ENCODE measurements at places on chromosomes 4 and X.

- DNase-seq, result peak; percentile 81
Observed at GRCh38 chrX:139932901-139933796, at the start of gene ATP11C. TSS of gene ATP11C (minus strand) at chrX:139933053. CDS start at chrX:139932042, 1,011 bp downstream.

- no peak for DNase-seq
Observed at GRCh38 chrX:97026406-97026805, 142.7 kb downstream of the RPA4 start.

DNA sequence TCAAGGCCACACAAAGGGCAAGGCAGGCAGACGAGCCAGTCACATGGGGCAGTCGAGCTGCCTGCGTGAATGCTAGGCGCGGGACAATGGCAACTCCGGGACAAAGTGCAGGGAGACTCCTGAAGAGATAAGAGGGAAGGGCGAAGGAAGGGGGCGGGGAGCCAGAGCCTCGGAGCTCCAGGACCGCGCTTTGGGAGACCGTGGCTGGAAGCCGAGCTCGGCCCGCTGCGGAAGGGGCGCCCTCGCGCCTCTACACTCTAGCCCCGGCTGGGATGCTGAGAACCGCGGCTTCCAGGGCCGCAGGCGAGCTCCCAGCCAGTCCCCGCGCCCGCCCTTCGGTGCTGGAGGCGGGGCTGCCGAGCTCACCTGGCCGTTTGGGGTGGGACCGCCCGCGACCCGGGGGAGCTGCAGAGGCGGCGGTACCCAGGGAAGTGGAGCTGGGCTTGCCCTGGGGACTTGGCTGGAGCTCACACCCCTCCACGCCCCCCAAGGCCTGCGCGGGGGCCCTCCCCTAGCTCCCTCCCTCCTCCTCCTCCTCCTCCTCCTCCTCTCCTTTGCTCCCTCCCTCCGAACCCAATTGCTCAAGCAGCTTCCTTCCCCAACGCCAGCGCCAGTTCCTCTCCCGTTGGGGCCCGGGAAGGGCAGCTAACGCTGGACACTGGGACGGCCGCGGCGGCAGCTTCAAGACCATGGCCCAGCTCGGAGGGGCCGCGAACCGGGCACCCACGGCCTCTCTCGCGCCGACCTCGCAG, at the start of gene SOWAHD:
Gene SOWAHD, plus strand, starts transcription at position 610 of the 752 bp plus-strand sequence. Its CDS starts 80 bp downstream, at position 690.
- DNase-seq, result peak; percentile 38

DNA sequence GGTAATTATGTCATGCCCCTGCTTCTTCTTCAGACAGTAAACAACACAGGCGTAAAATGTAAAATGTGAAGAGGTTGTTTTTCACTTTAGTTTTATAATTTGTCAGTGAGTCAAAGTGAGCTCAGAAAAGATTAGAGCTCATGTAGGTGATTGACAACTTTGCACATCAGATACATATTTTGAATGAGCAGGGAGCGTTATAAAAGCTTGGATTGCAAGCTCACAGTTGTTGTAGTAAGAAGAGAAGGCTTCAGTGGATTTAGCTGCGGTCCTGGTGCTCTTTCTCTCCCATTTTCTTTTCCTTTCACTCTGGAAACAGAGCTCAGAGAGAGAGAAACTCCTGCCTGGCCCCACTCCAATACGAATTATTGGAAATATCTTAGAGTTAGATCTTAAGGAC, 26.4 kb downstream of the MTMR1 start:
- DNase-seq, result no peak

DNA sequence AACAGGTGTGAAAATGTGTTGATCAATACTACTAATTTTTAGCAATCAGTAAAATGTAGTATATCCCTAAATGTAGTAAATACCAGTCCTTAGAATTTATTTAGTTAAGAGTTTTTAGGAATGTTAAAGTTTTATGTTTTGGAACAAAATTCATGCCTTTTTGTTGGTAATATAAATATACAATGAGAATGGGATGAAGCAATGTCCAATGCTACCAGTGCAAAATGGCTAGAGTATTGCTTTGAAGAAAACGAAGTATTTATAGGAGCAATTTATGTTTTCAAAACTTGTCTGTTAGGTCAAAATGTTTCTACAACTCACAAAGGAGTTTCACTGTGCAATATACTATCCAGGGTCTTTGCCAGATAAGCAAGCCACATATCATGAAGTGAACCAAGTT, 851.5 kb downstream of the PCDH18 start:
- no peak for DNase-seq

- no peak for DNase-seq
Observed at GRCh38 chr4:178081176-178081575, 638.9 kb upstream of the AGA start.

DNA sequence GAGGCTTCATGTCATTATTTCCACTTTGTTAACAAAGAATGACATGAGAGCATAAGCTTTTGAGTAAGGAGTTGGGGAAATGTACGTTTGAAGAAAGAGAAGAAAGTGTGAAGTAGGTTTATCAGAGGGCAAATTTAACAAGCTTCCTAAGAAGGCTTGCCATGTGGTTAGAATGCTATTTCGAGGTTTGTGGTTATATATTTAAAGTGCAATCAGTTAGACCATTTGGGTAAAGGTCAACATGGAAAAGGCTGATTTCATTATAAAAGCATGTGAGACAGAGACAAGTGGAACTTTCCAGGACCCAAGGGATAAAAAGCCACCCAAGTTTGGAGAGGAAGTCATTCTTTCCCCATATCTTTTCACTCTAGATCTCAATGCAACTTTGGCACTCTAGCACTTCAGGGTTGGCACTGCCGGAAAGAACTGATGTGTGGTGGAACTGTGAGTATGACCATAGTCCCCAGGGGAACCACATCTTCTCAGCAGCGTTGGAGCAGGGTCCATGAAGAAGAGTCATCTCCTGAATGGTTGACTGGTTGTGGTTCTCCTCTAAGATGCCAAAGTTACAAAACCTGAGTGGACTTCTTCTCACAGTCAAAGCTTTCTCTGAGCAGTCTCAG, 529.9 kb downstream of the MID1IP1 start:
- peak; percentile 35 for DNase-seq

GRCh38 chrX:96774116-96774515, 89.5 kb downstream of the DIAPH2 start:
- DNase-seq, result no peak

DNA sequence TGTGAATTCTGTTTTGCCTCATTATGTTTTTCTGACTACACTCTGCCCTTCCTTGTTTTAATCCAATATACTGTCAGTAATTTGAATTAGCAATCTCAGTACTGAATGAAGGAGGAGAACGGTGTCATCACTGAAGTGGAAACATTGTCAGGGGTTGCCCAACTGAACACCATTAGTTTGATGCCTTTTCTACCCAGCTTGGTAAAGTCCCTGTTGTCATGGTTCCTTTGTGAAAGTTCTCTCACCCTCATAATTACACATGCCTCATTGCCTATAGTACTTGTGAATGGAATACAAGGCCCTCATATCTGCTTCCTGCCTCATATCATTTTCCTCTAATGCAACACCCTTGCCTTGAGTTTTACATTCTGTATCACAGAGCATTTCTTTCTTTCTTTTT, 76.9 kb downstream of the RRAGB start:
- no peak for DNase-seq

DNA sequence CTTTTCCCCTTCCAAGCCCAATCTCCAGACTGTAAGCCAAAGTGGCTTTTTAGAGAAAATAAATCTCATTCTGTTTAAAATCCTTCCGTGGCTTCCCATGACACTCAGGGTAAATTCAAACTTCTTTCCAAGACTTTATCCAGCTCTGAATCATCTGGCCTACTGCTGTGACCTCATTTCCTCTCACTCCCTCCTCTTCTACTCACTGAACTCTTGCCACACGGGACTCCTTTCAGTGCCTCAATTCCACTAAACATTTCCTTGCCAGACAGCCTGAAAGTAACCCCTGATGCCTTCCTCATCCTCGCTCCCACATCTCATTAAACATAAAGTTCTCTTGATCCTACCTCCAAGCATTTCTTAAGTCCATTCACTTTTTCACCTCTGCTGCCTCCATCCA, 27.8 kb upstream of the RNF128 start:
- no peak for DNase-seq

DNA sequence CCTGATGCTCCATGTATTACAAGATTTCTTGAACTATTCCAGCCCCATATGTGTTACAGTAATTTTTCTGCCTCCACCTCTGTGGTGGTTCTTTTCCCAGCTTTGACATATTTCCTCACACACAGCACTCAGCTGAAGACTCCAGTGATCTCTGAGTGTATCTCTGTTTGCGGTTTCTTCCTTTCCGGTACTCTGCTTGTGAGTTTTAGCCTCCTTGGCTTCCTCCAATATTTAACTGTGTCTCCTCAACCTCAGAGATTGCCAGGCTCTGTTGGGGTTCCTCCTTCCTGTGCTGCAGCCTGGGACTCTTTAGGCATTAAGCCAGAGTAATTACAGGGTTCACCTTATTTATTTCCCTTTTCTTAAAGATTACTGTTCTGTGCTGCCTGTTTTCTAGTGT, 73.2 kb downstream of the NFKB1 start:
- DNase-seq, result no peak
